ENCODE measurements at places on chromosomes 7 and 10.
A peak's percentile ranks its signal among the peaks of the same experiment; 100 is the strongest.

- no peak for DNase-seq
These were observed 188.0 kb downstream of the TAX1BP1 start for GRCh38 chr7:27928001-27928400.

GRCh38 chr10:111739125-111739873 is 444.3 kb downstream of the GPAM start:
- DNase-seq = no peak

DNA sequence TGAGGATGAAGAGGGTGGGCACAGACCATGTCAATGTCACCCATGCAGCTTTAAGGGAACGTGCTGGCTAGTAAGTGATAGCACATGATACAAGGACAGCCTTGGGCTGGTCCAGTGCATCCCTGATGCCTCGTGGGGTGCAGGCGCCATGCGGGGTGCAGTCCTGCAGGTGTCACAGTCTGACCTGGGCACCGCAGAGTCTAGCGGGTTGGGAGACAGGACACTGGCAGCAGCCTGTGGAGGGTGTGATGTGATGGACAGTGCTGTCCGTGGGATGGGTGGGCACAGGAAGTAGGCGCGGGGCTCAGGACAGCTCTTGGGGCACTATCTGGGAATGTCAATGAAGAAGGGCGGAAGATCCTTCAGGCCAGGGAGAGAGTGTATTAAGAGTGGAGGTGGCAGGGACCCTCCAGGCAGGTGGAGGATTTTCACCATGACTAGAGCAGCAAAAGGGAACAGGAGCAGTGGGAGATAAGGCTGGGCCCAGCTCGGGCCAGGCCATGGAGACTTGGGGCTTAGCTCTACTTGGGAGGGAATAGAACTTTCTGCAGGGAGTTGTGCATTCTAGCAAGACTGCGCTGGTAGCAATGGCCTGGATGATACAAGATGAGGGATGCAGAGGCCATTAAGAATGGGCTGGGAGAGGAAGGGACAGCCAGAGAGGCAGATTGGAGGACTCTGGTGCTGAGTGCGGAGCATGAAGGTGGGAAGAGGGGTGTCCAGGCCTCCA is 122.5 kb downstream of the PTPN20 start:
- DNase-seq = no peak

- no peak for DNase-seq
These were observed 735.0 kb upstream of the POT1 start for GRCh38 chr7:125664625-125665024.

- no peak for DNase-seq
These were observed 114.0 kb downstream of the PDGFA start for GRCh38 chr7:405489-406211.

DNA sequence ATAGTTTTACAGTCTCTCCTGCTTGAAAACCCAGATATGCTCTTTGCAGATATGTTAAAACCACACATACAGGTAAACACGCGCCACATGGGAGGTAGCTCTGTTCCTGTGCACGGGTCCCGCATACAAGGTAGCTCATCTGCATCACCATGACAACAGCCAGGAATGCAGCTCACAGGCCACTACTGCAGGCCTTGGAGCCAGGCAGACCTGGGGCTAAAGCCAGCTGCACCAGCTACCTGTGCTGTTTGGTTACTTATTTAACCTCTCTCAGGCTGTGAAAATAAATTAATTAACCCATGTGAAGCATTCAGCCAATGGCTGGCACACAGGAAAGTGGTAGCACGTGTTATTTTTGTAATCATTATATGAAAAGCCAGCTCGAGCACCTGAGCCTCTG is 428.3 kb downstream of the TNS3 start:
- DNase-seq = no peak

DNA sequence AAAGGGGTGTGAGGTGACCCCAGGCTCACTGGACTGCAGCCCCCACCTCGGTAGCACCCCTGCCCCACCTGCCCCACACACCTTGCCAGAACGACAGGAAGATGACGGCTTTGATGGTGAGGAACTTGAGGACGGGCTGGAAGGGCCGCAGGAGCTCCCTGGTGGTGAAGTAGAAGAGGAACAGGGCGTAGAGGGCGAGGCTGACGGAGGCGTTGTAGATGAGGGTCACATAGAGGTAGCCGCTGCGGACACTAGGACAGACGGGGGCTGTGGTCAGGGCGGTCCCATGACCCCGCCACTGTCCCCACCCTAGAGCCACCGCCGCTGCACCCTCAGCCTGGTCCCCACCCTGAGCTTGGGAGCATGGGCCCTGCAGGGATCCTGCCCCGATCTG is 7.6 kb downstream of the TMEM184A start:
- DNase-seq = peak; percentile 24

GRCh38 chr7:112108981-112109380 is 97.2 kb downstream of the DOCK4 start:
- no peak for DNase-seq

GRCh38 chr10:34434119-34434594 is 380.9 kb downstream of the PARD3 start:
- no peak for DNase-seq

- no peak for DNase-seq
These were observed 306.3 kb upstream of the SP8 start for GRCh38 chr7:21092766-21093702.

GRCh38 chr7:156374335-156374734 is 266.2 kb upstream of the RNF32 start:
- no peak for DNase-seq

GRCh38 chr10:33893506-33893905 is 559.0 kb upstream of the NRP1 start:
- no peak for DNase-seq

- DNase-seq = no peak
These were observed 13.6 kb downstream of the SNX10 start for GRCh38 chr7:26305090-26305868.

- no peak for DNase-seq
These were observed 117.7 kb upstream of the PODXL start for GRCh38 chr7:131674131-131674530.

GRCh38 chr10:27536437-27536836 is 32.3 kb downstream of the RAB18 start:
- DNase-seq = no peak

GRCh38 chr10:127302343-127302742 is 106.0 kb upstream of the INSYN2A start:
- no peak for DNase-seq

GRCh38 chr10:18767981-18768380 is 108.8 kb downstream of the ARL5B start:
- no peak for DNase-seq

DNA sequence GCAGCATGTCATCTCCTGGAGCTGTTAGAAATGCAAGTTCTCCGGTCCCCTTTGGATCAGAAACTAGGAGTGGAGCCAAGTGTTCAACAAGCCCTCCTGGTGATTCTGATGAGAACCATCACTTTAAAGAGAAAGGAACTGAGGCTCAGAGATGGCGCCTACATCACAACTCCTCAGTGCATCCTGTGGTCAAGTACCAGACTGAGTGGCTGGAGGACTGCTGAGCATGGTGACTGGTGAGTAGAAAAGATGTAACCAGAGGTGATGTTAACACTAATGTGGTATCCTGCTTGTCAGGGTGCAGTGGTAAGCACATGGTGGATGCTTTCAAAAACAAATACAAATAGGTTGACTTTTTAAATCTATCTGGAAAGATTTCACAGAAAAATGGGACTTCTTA is 3.5 kb upstream of the OIT3 start:
- DNase-seq = no peak

DNA sequence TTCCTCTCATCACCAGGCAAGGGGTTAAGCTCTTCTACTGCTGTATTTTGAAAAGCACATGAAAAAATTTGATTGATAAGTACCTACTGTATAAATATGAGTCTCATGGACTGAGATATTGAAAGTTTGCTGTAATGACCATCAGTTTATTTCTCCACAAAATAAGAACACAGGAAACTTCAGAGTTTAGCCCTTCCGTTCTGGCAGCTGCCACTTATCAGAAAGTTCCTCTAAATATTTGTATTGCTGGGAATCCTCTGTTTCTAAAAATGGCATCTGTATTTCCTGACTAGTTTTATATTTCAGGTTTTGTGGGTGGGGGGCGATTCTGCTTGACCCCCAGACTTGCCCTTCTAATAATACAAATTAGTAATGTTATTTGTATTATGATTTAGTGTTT is 92.0 kb downstream of the LYZL2 start:
- DNase-seq = no peak

GRCh38 chr7:128084896-128085608 is 53.8 kb upstream of the LRRC4 start:
- no peak for DNase-seq

DNA sequence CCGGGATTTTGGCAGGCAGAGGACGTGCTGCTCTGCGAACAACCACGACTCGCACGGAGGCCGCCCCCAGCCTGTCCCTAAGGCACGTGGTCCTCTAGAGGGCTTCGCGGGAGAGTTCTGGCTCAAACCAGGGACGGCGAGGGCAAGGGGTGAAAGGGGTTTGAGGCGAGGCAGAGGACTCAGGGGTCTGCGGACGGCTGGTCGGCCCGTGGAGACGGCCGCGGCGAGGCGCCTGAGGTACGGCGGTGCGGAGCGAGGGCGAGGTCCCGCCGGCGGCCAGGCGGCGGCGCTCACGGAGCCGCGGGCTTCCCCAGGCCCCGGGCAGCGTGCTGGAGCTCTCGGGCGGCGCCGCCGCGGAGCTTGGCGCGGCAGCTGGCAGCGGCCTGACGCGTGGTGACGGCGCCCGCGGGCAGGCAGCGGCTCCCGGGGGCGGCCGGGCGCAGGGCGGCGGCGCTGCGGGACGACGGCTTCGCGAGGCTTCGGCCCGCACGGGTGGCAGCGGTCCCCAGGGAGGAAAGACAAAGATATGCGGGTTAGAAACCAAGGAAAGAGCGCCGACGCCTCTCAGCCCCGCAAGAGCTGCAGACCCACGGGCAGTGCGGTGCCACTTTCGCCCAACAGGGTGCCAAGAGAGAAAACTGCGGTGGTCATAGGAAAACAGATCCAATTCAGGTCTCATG is 44.8 kb downstream of the ZNF800 start:
- DNase-seq = peak; percentile 46

- DNase-seq = no peak
These were observed 141.4 kb upstream of the INSYN2A start for GRCh38 chr10:127337801-127338200.

DNA sequence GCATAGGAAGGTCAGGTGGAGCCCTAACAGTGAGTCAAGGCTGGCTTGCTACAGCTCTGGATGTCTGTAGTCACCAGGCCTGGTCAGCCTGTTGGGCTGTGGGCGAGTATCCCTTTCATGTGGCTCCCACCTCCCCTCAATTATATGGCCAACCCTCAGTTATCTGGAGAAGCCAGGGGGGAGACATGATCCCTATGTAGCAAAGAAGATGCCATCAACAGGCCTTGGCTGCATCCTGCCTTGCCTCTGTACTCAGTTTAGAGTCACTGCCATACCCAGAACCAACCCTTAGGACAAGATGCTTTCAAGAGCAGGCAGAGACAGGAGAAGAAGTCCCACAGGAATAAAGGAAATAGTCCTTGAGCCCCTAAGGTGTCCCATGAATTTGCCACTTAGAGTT is 763.9 kb downstream of the GRID1 start:
- DNase-seq = no peak

GRCh38 chr10:66888237-66888636 is 37.6 kb upstream of the LRRTM3 start:
- no peak for DNase-seq

GRCh38 chr10:118107040-118107439 is 60.3 kb upstream of the RAB11FIP2 start:
- no peak for DNase-seq

GRCh38 chr10:105468759-105469158 is 827.7 kb downstream of the SORCS3 start:
- DNase-seq = no peak

DNA sequence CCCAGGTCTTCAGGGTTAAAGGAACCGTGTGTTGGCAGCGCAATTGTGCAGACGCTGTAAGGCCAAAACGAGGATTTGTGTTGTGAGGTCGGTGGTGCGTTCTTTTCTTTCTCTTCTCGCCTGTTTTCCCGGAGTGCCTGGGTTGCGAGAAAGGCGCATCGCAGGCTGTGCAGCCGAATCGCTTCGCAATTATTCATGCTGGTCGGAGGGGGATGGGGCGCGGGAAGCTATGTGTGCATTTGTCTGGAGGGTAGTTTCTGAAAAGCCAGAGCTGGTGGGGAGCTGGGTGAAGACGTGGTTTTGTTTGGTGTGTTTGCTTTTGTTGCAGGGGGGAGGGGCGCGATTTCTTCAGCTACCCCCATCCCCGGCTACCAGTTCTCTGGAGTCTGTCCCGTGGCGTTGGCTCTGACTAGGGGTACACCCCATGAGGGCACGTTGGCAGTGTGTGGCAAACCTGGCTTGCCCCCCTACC is 2.1 kb downstream of the MXI1 start:
- peak; percentile 47 for DNase-seq

GRCh38 chr10:29239569-29240472 is 49.0 kb upstream of the LYZL1 start:
- DNase-seq = no peak

GRCh38 chr7:42283553-42283952 is 46.5 kb upstream of the GLI3 start:
- DNase-seq = peak; percentile 18

DNA sequence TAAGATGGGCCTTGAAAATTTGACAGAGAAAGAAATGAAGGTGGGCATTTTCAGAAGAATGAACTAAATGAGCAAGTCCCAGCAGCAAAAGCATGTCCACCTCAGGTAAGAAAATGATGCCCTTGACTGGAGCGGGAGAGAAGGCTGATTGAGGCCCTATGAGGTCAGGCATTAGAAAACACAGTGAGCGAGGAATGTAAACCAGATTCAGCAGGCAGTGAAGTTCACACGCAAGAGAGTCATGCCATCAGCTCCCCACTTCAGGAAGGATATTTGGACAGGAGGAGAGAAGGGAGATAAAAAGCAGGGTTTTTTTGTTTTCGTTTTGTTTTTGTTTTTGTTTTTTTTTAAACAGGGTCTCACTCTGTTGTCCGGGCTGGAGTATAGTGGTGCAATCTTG is 166.4 kb downstream of the PPP1R17 start:
- DNase-seq = no peak

DNA sequence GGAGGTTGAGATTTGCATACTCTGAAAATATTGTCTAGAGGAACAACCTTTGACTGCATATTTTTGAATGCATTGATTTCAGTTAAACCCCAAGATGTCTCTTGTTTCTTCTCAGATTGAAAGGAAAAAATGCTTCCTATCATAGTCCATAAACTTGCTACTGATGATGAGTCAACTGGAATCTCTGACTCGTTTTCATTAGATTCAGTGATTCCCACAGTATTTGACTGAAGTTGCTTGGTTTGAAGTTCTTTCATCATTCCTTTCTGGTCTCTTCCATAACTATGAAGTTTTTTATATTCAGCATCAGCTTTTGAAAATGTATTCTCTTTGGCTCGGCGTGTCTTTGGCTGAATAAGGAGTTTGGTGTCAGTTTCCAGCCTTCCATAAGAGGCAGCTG is 10.7 kb downstream of the PEX1 start:
- no peak for DNase-seq

GRCh38 chr7:99390941-99391602 is 16.5 kb downstream of the ARPC1B start:
- no peak for DNase-seq

GRCh38 chr7:154776350-154776749 is 226.6 kb downstream of the PAXIP1 start:
- no peak for DNase-seq

DNA sequence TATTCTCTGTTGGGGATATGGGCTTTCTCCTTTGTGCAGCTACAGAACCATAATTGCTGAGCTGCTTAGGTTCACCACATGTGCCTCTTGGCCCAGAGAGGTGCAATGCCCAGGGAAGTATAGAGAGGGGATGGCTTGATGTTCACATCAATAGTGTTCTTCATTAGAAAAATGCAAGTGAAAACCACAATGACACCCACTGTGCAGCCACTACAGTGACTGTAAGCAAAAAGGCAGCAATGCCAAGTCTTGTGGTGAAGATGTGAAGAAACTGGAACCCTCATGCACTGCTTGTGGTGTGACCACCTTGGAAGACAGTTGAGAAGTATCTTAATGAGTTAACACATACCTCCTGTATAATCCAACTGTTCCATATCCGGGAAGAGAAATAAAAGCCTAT is 318.9 kb upstream of the ZMIZ1 start:
- DNase-seq = no peak

Measured in gastrocnemius medialis (tissue), 4 donors.